Jurkat, Clone E6-1 (cell line): ENCODE measurements at places on chromosomes 7 and 10.

DNA sequence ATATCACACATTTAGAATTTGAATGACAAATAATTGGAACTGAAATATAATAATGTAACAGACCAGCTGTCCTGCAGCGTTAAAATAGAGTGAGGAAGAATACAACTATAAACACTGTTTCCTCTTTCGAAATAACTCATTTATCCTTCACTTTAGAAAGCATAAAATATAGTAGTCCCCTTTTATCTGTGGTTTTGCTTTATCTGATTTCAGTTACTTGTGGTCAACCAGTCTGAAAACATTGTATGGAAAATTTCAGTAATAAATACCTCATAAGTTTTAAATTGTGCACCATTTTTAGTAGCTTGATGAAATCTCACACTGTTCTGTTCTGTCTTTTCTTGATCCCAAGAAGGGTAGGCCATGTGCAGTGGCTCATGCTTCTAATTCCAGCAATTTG lies 31.7 kb downstream of the POLR1F start:
- DNase-seq, result peak; percentile 24

DNA sequence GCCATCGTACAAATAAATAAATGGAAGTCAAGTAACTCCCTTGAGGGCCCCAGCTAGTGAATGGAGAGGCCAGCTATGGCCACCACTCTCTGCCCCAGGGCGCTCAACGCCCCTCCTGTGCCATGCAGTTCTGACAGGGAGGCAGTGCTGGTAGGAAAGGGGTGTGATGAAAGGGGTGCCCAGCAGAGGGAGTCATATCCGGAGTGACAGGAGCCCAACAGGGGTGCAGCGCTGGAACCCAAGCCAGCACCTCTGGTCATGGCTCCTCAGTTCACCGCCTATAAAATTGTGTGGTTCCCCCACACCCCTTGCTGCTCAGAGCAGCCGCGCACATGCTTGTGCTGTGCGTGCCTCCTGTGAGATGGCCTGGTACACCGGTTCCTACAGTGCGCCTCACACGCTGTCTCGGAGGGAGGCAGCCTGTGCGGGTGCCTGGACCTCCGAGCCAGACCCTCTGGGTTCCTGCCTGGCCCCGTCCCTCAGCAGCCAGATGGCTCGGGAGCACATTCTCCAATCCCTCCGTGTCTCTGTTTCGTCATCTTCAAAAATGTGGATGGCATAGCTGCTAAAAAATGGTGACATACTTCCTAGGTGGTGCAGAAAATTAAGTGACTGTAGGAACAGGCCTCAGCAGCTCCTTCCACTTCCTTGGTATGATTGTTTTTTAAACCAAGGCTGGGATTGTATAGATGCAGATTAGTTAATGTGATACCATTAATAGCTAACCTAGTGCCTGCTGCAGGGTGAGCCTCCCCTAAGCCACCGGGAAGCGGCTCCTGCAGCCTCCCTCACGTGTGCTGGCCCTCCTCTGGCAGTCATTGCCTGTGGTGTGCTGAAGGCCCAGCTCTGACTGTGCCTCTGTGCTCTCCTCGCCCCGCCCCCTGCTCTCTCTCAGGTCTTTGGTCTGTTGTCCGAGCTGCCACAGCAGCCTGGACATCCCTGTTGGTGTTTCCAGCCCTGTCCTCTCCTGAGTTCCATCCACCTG lies 125.8 kb downstream of the EGFR start:
- DNase-seq, result peak; percentile 14

DNA sequence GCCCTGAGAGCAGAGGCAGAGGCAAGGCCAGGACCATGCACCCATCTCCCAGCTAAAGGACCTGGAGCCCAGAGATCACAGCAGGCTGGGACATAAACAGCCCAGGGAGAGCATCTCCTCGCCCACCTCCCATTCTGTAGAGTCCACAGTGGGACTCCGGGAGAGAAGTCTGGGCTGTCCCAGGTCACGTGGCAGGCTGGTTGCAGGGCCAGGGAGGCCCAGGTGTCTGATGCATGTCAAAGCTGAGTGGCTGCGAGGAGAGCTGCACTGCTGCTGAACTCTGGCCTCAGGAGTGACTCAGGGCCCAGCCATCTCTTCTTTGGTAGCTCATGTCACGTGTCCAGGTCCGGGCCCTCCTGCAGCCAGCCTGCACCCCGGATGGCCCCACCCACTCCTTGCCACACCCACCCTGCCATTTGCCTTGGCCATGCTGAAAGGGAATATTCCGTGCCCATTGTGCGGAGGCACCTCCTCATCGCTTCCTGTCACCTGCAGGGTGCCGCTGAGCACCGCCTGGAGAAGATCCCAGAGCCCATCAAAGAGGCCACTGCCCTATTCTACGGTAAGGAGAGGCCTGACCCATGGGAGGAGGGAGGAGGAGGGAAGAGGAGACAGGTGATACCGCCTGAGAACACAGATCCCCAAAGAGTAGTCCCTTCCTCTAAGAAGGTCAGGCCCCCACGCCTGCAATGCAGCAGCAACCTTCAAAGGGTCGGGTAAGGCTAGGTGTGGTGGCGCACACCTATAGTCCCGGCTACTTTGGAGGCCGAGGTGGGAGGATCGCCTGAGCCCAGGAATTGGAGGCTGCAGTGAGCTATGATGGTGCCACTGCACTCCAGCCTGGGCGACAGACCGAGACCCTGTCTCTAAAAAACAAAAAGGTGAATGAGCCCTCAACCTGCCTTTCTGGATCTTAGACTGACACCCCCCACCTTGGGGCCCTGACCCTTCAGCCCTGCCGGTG lies 12.6 kb upstream of the SH2B2 start:
- no peak for DNase-seq

DNA sequence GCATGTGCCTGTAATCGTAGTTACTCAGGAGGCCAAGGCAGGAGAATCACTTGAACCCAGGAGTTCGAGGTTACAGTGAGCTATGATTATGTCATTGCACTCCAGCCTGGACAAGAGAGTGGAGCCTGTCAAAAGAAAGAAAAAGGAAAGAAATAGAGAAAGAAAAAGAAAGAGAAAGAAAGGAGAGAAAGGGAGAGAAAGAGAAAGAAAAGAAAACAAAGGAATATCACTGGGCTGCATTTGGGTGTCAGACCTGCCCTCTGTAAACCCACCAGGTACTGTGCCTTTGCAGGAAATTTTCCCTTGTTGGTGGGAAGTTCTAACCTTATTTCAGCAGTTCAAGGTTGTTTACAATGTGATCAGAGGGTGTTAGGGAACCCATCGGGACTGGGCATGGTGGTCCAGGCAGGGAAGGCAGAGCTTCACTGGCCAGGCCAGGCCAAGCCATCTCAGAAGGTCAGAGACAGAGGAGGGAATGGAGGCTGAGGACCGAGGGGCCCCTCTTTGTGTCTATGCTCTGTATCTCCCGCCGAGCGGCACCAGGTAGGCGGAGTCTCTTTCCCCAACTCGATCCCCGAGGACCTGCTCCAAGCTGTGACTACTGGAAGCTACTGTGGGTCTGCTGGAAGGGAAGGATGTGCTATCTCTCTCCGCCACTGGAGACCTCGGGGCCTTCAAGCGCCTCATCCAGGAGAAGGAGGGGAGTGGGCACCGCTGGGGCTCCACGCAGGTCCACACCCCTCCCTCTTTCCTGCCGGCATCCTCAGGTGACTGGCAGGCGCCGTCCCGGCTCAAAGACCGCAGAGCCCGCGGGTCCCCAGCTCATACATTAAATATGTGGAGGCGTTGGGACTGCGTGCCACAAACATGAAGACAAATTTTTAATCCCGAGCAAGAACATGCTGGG lies 15.2 kb upstream of the KAZALD1 start:
- DNase-seq, result no peak

- DNase-seq, result no peak
Measured at GRCh38 chr7:115013886-115014285, 92.0 kb downstream of the MDFIC start.

GRCh38 chr7:8305625-8306388 lies 43.8 kb upstream of the ICA1 start:
- DNase-seq, result no peak

- no peak for DNase-seq
Measured at GRCh38 chr10:67250686-67251085, 324.9 kb downstream of the LRRTM3 start.

DNA sequence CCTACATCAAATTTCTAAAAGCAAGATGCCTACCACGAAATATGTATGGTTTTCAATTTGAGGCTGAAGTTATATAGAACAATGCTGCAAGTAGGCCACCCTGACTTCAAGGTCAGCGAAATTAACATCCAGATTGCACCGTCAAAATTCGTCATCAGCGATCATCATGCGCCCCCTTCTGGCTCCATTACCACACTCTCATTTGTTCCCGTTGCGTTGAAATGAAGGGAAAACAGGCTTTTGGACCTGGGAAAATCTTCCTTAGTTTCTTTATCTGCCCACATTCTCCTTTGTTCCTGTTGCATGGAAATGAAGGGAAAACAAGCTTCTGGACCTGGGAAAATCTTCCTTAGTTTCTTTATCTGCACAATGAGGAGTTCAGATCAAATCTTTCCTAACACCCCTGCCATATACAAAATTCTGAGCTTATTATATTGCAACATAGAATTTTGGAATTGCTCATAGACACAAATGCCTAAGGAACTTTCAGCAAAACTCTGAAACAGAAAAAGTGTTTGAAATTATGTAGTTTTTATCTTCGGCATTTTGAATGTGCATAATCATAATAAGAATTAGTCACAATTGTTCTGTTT lies 98.2 kb upstream of the PRKCQ start:
- DNase-seq, result peak; percentile 64
